ENCODE measurements at places on chromosomes 6 and 20. TPM values are rescaled to one million over a fixed set of nuclear protein-coding genes. Genes with fewer than 3 reads are reported as not detected.

DNA sequence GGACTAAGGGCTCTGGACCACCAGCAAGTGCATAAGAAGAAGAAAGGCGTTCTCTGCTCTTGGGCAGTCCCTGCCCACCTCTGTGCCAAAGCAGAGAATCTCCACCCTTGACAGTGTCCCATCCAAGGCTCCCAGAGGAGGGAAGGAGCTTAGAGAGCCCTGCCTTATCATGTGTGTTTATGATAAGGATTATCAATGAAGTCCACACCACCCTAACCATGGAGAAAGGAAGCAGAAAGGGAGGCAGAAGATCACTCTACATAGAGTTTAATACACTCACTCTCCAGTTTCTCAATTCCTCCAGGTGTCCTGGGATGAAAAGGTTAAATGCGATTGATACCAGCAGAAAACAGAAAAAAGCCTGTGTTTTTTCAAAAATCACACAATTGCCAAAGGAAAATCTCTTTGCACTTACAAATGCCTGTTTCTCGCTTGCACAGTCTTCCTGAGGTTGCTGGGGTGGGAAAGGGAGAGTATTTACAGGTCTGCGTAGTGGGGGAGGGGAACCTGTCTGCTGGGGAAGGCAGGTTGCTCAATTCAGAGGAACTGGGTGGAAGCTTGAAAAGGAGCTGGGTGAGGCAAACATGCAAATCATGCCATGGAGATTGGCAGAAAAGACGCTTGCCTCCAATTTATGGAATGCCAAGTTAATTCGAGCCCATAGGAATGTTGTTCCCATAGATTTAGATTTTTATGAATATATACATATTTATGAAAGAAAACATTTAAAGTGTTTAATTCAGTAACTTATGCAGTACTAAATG lies 104.0 kb downstream of the EYA2 start:
- H3K27me3 ChIP-seq, result peaks cover 67% of the 10 kb centered on the region
- H3K4me1 ChIP-seq, result no peaks in the 10 kb centered on the region
- H3K27ac ChIP-seq, result no peak overlapping the region
- peaks cover 2% of the 10 kb centered on the region for H3K36me3 ChIP-seq
- no peak for DNase-seq

GRCh38 chr20:38589967-38590675 lies 9.1 kb downstream of the ADIG start:
- H3K27me3 ChIP-seq, result no peaks in the 10 kb centered on the region
- H3K36me3 ChIP-seq, result no peaks in the 10 kb centered on the region
- DNase-seq, result no peak
- no peak overlapping the region for H3K4me3 ChIP-seq

DNA sequence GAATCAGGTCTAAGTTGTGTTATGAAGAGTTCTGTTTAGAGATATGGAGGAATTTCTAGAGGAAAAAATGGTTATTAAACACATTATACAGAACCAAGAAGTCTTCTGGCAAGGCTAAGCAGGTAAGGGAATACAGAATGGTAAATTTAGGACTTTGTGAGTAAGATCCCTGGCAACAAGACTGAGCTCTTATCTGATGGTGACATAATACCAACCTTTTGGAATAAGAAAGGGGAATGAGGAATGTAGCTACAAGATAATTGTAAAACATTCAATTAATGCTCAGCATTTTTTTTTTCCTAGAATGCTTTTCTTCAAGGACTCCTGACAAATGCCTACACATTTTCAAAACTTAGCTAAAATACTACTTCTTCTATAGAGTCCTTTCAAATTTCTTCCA lies 51.8 kb downstream of the CYB5R4 start:
- H3K27ac ChIP-seq, result no peak overlapping the region
- H3K27me3 ChIP-seq, result no peaks in the 10 kb centered on the region
- peaks cover 2% of the 10 kb centered on the region for H3K36me3 ChIP-seq
- H3K4me1 ChIP-seq, result peaks cover 14% of the 10 kb centered on the region
- no peak overlapping the region for H3K4me3 ChIP-seq

The GMPR gene
- total RNA-seq, result 11.5 TPM

The MAS1 gene
- total RNA-seq, result not detected

The CST4 gene
- not detected for total RNA-seq

The PLTP gene
- total RNA-seq, result 48.5 TPM

The GPR6 gene
- not detected for total RNA-seq

The ZNF334 gene
- total RNA-seq, result 4.8 TPM

The MAP1LC3A gene
- 49.4 TPM for total RNA-seq

The CST7 gene
- not detected for total RNA-seq
